Gastroesophageal sphincter (tissue), 4 donors: ENCODE measurements at places on chromosomes 4 and X.
A peak's percentile ranks its signal among the peaks of the same experiment; 100 is the strongest.

DNA sequence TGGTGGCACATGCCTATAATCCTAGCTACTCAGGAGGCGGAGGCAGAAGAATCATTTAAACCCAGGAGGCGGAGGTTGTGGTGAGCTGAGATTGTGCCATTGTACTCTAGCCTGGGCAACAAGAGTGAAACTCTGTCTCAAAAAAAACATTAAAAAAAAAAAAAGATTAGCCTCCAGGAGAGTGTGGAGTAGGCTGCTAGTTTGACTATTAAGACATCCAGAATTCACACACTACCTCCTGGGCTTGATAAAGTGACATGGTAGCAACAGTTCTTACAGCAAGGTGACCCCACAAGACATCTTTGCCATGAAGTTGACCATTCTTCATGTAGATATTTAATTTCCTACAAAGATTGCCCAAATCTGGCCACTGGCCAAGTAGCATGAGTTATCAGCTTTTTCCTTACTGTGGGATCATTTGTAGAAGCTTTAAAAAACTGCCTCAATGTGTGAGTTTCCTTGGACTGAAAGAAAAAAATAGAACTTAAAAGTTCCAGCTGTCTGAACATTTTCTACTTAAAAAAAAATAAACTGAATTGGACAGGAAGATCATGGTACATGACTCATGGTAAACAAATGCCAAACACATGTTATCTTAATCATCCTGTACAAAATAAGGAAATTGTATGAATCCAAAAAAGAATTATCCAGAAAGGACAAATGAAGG lies 35.3 kb upstream of the SPRY1 start:
- ATAC-seq, result peak; percentile 57

DNA sequence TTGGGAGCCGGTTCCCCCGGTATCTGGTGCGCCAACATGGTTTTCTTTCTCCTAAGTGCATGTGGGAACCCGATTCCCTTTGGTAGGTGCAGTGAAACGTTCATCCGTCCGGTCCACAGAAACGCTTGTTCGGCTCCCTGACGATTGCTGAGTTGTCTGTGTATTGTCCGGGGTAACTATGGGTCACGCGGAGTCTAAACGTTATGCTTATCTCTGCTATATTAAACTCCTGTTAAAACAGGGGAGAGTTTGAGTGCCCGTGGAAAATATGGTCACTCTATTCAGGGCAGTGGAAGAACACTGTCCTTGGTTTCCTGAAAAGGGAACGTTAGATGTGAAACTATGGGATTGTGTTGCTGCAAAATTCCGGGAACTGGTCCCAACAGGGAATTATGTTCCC lies 32.4 kb upstream of the MGST2 start:
- ATAC-seq, result no peak

DNA sequence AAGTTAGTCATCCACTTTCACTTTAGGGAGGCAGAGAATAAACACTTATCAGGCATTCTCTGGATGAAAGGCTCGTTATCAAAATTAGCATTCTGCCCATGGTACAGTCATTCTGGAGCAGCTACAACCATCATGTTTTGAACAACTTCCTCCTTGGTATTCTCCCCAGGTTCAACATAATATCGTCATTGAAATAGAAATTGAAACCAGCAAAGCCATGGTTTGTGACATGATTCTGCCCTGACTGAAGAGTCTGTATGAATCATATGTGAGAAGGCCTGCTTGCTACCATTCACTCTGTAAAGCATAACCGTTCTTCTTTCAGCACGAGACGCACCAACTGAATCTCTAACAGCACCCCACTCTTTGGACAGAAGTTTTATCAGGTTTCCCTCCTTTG lies 127.5 kb upstream of the RADX start:
- no peak for ATAC-seq

GRCh38 chr4:68152411-68152810 lies 22.7 kb upstream of the TMPRSS11F start:
- no peak for ATAC-seq

DNA sequence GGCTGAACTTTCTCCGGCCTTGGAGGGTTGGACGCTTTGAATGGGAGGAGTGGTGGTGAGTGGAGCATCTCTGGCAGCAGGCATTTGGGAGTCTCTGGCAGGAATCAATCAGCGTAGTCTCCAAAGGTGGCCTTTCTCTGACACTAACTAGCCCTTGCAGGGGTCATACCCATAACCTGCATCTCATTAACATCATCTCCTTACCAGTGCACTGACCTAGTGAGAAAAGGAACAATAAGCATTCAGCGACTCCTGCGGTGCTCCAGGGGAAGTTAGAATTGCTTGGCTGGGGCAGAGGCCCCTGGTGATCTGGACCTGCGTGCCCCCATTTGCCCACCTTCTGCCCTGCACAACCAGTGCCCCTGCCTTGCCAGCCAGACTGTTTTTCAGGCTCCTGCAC lies 161.9 kb downstream of the PTTG2 start:
- no peak for ATAC-seq

DNA sequence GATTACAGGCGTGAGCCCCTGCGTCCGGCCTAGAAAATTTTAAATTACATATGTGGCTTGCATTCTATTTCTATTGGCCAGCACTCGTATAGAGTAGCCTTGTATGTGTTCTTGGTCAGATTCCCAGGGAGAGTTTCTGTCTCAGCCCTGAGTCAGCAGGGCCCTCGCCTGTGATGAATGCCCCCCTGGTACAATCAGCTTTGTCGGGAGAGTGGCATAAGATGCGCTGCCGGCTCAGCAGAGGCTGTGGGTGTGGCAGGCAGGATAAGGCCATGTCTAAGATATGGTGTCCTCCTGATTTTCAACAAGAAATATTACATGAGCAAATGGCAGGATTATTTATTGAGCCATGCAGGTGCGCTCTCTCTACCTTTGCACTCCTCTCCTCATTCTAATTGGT lies 1.6 kb upstream of the REELD1 start:
- ATAC-seq, result no peak

GRCh38 chr4:120924931-120925330 lies 2.4 kb upstream of the PRDM5 start:
- ATAC-seq, result no peak
